Large intestine (tissue), 12 donors: ENCODE measurements at places on chromosomes 16 and 17. TPM values are rescaled to one million over a fixed set of nuclear protein-coding genes. Genes with fewer than 3 reads are reported as not detected.
A peak's percentile ranks its signal among the peaks of the same experiment; 100 is the strongest.

Gene CCL16
- 0.19 TPM for polyA plus RNA-seq

Gene AURKB
- polyA plus RNA-seq = 22.6 TPM

Gene FNDC8
- 0.07 TPM for polyA plus RNA-seq

Gene NKD1
- 5.3 TPM for polyA plus RNA-seq

Gene EFNB3
- polyA plus RNA-seq = 7.4 TPM

Gene MMP2
- 87.5 TPM for polyA plus RNA-seq

Gene ESRP2
- 40.0 TPM for polyA plus RNA-seq

Gene BIRC5
- polyA plus RNA-seq = 13.8 TPM

Gene MIEF2
- polyA plus RNA-seq = 10.7 TPM

Gene CIITA
- 11.9 TPM for polyA plus RNA-seq

Gene C1QTNF1
- polyA plus RNA-seq = 3.1 TPM

Gene TSPAN10
- polyA plus RNA-seq = 1.2 TPM

Gene SEPTIN12
- not detected for polyA plus RNA-seq

Gene CLEC3A
- 0.36 TPM for polyA plus RNA-seq

- no peak for DNase-seq
Observed at GRCh38 chr17:58679263-58680037, 12.4 kb downstream of the TEX14 start.

DNA sequence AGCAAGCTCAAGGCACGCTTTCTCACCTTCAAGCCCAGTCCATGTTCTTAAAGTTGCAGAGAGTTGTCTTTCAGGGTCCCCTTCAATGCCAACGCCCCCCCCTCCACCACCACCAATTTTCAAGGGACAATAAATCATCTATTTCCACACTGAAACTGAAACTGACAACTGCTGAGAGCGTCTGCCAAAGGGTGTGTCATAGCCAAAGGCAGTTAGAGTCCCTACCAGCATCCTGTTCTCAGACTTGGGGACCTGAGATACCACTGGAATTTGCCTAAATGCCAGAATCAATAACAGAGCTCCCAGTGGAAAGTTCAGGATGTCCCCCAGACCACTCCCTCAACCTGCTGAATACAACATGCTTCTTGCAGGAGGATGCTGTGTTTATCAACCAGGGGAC is 133.2 kb upstream of the SOX9 start:
- no peak for DNase-seq

DNA sequence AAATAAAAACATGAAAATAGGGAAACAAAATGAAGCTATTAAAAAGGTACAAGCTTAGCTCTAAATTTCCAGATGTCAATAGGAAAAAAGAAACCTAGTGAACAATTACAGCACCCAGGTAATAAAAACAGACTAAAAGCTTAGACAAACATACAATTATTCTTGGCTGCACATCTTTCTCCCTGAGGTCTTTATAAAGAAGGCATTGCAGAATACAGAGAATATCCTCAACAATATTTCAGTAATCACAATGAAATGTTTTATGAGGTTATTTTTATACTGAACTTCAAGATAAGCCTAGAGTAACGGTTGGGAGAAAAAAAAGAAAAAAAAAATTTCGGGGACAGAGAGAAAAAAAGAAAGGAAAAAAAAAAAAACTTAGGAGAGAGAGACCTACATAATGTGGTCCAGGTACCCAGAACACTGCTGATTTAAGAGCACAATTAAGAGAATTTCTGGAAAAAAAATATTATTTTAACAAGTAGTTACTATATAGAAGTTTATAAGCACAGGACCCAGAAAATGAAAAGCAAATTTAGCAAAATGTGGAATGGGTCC is 26.5 kb downstream of the KANSL1 start:
- DNase-seq = no peak

- no peak for DNase-seq
Observed at GRCh38 chr16:88327561-88328312, 55.0 kb upstream of the ZNF469 start.

DNA sequence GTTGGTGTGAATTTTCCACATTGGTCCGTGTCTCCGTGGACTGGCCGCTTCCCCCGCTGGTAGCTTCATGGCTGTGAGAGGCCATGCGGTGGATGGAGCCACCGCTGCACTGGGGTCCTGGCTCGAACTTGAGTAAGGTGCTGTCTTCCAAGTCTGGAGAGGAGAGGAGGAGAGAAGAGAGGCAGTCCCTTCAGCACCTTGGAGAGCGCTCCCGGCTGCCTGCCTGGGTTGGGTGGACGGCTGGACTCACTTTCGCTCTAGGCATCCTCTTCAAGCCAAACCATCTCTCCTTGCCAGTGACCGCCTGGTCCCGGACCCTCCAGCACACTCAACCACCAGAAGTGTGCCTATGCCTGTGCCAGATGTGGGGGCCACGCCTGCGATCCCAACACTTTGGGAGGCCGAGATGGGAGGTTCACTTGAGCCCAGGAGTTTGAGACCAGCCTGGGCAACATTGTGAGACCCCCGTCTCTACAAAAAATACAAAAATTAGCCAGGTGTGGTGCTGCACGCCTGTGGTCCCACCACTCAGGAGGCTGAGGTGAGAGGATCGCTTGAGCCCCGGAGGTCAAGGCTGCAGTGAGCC is 6.2 kb downstream of the JPH3 start:
- peak; percentile 22 for DNase-seq

DNA sequence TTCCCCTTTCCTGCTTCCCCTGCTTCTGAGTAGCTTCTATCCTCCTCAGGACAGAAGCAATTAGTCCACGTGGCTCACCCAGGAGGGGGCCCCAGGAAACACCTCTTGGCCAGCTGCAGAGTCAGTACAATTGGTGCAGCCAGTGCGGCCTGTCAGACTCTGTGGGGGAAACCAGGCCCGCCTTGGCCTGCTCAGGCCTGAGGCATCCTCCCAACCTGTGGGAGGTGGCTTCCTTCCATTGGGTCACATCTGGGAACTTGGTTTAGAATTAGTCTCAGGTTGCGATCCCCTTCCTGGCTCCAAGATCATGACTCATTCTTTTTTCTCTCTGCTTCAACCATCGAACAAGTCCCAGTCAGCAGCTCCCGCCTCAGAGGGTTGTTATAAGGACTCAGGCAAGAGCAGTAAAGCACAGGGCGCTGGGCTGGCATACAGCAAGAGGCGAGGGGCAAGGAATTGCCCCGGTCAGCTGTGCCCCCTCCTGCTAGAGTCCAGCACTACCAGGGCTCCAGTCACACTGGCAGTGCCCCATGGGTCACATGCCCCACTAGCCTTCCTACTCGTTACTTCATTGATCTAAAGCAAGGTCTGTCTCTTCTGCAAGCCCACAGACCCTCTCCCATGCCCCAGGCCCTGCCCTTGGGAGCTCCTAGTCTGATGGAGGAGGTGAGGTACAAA is 8.1 kb upstream of the EPX start:
- DNase-seq = no peak

DNA sequence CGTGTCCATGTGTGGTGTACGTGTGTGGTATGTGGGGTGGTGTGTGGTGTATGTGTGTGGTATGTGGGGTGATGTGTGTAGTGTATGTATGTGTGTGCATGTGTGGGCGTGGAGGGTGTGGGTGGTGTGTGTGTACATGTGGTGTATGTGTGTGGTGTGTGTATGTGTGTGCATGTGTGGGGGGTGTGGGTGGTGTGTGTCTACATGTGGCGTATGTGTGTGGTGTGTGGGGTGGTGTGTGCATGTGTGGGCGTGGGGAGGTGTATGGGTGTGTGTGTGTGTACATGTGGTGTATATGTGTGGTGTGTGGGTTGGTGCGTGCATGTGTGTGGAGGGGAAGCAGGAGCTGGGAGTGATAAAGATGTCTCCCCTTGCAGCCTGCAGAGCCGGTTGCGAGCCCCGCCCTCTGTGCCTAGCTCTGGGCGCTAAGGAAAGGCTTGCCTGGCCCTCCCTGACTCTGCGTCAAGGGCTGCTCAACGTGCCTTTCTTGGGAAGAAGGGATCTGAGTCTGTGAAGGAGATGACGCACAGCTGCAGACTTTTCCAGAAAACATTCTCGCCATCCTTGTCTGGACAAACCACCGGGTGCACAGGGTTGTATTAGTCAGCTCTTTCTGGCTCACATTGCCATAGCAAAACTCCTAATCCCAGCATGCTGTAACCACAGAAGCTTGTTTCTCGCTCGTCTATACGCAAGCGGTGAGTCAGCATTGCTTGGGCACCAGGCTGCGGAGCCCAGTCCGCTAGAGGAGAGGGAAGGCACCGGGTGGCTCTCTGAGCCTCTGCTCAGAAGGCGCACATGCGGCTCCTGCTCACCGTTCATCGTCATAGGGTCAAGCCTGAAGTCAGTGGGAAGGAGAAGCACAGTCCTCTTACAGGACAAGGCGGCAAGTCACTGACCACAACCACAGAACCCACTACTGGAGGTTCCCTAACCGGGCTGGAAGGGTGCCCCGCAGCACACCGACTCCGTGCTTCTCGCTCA is 2.0 kb upstream of the CD300H start:
- DNase-seq = no peak

GRCh38 chr17:70407506-70407905 is 238.2 kb downstream of the KCNJ2 start:
- no peak for DNase-seq

DNA sequence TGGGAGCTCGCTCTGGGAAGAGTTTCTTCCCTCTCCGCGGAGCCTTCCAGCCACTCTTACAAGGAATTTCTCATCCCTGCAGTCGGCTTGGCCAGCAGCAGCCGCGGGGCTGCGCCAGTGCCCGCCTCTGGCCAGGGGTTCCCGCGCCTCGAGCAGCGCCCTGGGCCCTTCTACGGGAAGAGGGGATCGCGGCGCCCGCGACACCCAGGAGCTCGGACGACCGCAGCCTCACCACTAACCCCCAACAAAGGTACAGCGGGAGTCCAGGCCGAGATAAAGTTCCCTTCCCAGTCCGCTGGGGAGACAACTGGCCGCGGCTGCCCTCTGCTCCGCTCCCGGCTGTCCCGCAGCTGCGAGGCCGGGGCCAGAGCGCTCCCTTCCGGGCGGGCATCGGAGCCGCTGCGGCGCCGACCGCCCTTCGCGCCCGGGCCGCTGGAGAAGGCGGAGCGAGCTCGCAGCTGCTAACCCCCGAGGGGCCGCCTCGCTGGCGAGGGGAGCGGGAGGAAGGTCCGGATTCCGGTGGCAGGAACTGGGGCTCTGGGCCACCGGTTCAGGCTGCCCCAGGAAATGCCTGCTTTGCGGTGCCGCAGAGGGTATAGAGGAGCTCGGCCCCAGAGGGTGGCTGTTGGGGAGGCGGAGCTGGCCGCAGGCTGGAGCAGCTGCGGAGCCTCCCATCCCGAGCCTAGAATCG is 3.6 kb upstream of the HS3ST3B1 start:
- DNase-seq = no peak

- DNase-seq = no peak
Observed at GRCh38 chr17:65755799-65756198, 194.4 kb upstream of the AXIN2 start.

- DNase-seq = no peak
Observed at GRCh38 chr17:7719661-7720060, 2.1 kb downstream of the DNAH2 start.

DNA sequence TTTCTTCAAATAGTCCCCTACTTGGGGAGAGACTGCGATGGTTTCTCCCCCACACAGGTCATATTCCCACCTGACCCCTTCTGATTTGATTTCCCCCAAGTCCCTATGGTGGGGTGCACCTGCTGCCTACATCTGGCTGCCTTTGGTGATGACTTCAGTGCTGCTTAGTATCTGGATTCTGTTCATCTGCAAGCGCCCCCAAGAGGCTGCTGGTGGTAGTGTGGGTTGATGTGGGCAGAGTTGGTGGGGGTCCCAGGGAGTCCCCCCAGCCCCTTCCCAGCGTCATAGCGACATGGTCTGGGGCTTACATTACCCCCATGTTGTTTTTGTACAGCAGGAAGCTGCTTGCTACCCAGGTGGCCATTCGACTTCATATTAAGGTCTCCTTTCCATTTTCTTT is 99.2 kb downstream of the NTN1 start:
- DNase-seq = no peak

DNA sequence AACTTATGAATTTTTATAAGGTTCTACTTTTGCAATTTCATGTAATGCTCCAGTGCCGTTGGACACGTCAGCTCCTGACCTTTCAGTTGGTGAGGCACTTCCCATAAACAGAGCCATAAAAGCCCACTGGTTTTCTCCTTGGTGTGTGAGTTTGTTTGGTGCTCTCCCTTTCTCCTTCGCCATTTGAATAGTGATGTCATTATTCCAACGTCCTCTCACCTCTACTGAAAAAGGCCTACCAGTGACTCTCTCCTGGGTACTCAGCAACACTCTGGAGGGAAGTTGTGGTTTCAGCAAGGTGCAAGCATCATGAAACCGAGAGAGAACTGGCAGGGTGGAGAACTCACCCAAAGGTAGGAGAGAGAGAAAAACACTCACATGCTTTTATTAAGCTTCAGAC is 29.6 kb upstream of the HNF1B start:
- DNase-seq = no peak

- no peak for DNase-seq
Observed at GRCh38 chr16:54649876-54650275, 280.8 kb upstream of the IRX5 start.

GRCh38 chr17:60585887-60586286 is 14.1 kb upstream of the PPM1D start:
- no peak for DNase-seq

GRCh38 chr16:54273566-54273965 is 13.0 kb downstream of the IRX3 start:
- DNase-seq = no peak

GRCh38 chr17:17812211-17813054 is 24.4 kb downstream of the SREBF1 start:
- DNase-seq = no peak

GRCh38 chr16:83952587-83952939 is 477 bp upstream of the OSGIN1 start:
- no peak for DNase-seq

- DNase-seq = no peak
Observed at GRCh38 chr16:12252616-12253015, 276.1 kb downstream of the SNX29 start.
